ENCODE measurements at places on chromosomes 7 and 10.
A peak's percentile ranks its signal among the peaks of the same experiment; 100 is the strongest.

DNA sequence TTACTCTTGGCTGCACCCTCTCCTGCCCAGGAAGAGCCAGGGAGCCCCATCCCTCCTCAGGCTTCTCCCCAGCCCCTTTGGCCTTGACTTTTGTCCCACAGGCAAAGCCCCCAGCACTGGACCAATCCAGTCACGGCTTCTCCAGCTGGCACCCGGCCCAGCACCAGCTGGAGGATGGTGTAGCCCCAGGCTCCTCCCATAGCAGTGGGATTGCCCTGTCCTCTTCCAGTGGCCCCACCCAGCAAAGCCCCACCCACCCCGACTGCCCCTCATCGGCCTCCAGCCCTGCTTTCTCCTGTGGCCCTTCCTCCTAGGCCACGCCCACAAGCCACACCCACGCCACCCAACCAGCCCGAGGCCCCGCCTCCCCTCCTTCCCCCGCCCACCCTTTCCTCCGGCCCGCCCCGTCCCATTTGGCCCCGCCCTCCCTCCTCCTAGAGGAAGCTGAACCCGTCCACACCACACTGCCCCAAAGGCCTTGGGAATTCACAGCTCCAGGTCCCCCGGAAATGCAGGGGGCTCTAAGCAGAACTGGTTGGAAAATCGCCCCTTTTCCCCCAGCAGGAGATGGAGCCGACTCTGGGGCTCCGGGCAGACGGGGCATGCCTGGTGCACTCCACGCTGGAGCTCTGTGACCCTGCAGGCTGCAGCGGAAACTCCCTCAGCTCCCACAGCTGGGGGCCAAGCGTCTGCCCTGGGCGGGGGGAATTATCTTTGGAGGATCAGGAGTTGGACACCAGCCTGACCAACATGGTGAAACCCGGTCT lies 25.2 kb downstream of the GET4 start:
- DNase-seq, result peak; percentile 45

DNA sequence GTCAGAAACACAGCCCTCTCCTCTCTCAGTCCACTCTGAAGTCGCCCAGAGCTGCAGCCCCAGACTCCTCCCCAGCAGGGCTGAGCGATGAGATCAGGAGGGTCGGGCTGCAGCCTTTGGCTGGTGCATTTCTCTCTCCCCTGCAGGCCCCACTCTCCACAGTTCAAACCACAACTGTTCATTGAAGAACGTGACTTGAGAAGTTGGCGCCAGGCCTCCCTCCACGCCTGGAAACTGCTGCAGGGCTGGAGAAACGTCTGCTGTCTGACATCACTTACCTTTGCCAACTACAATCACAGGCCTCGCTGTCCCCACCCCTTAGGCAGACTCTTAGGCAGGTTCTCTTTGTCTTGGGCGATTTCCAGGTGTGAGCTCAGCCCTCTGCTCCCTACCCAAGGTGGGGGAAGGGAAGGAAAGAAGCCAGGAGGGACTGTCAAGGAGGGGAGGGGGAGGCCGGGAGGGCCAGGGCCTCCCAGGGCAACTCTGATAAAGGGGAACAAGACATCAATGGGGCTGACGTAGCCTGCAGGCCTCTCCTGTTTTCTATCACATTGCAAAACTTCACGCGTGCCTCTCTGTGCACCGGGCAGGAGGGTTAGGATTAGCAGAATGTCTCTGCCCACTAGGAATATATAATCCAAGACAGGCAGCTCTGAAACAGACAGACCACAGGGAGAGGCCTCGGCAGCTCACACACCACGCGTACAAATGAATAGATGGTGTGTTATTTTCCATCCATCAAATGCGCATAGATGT lies 32.7 kb downstream of the CALML5 start:
- no peak for DNase-seq

GRCh38 chr7:127378537-127378936 lies 14.0 kb downstream of the ZNF800 start:
- no peak for DNase-seq

DNA sequence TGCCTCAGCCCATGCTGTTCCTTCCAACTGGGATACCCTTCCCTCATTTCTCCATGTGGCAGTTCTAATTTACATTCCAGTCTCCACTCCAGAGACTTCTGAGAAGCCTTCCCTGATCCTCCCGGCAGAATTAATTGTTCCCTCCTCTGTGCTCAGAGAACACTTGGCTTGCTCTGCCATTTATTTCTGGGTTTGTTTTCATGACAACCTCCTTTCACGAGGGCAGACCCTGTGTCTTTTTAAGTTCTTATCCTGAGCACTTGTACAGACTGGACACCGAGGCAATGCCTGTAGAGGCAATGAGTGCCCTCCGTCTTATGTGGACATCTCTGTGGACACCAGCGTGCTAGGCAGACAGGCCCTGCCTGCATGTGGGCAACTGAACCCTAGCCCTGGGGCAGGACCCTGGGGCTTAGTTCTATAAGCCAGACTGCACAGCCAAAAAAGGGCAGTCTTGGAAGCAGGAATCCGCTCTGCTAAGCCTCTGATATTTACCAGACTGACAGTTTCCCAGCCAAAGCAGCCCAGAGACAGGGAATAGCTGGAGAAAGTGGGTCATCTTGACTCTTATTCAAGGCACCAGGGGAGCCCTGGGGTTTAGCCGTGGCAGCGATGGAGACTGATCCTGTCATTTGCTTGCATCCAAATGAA lies 474.0 kb downstream of the RPS24 start:
- no peak for DNase-seq

DNA sequence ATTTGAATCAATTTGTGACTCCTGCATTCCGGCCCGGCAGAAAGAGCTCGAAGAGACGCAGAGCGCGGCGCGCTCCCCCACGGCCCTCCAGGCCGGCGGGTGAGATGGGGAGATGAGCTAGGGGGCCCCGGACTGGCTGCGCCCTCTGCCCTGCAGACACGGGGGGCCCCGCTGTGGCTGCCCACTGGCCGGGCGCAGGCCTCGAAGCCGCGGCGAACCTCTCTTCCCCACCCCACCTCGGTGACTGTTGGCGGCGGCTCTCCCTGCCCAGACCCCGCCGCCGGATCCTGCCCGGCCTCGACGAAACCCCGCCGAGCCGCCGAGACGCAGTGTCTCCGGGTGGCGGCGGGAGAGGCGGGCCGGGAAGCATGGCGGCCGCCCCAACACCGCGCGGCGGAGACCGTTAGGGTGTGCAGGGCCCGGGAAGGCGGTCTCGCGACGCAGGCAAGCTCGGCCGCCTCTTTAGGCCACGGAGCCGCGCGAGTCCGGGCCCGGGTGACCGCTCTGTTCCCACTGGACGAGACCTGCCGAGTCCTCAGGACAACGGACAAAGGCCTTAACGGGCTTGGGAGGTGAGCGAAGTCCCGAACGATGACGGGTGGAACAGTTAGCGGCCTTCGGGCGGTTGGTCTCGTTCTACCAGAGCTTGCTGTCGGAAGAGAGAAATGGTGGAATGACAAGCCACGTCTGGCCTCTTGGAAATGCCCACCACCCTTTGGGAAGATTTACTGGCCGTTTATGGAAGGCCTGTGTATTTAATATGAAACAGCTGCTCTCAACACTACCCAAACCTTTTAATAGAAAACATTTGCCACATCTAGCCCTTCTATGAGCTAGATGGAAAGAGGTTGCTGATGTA lies 24.3 kb downstream of the NUP42 start:
- no peak for DNase-seq

DNA sequence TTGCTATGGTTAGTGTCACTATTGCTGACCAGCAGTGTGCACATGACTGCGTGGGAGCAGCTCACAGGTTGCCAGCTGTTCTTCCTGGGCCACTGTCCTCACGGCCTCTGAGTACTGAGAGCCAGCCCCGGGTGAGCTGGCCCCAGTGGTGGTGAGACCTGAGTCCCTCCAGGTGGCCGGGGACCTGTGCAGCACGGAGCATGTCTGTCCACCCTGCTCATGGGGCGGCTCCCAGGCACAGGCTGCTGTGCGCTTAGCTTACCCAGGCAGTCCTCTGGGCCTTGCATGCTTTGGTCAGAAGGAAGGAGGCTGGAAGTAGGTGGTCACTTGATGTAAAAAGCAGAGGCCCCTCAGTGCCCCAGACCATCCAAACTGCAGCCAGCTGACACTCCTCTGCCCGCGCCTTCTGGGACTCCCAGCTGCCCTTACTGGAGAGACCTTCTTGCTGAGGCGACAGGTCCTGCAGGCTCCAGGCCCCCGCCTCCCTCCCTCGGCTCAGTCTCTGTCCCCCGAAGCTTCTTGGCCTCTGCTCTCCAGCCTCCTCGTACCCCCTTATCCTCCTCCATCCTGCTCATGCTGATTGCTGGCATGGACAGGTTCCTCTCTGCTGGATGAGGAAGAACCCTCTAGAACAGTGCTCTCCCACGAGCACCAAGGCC lies 30.9 kb upstream of the DPYSL4 start:
- no peak for DNase-seq

- DNase-seq, result no peak
These were observed at the start of gene TRIM8 for GRCh38 chr10:102644066-102644645. TSS of gene TRIM8 (plus strand) at chr10:102644479. CDS start at chr10:102644618, 139 bp downstream.

DNA sequence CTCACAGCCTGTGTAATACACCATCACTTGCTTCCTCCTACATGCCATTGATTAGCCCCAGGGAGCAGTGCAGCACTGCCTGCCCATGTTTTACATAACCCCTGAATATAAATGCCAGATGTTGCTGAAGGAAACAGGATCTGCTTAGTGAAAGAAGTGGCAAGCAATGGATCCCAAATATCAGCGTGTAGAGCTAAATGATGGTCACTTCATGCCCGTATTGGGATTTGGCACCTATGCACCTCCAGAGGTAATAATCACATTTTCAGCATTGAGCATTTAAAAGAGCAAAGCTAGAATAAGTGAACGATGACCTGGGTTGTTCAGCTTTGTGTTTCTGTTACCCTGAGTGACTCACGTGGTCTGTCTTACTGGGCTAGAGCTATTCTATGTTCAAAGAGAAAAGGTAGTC lies at the start of gene AKR1C4:
Gene AKR1C4 (plus strand): TSS at position 136 of the 412 bp plus-strand sequence. CDS start 31 bp downstream, at position 167.
- DNase-seq, result no peak

DNA sequence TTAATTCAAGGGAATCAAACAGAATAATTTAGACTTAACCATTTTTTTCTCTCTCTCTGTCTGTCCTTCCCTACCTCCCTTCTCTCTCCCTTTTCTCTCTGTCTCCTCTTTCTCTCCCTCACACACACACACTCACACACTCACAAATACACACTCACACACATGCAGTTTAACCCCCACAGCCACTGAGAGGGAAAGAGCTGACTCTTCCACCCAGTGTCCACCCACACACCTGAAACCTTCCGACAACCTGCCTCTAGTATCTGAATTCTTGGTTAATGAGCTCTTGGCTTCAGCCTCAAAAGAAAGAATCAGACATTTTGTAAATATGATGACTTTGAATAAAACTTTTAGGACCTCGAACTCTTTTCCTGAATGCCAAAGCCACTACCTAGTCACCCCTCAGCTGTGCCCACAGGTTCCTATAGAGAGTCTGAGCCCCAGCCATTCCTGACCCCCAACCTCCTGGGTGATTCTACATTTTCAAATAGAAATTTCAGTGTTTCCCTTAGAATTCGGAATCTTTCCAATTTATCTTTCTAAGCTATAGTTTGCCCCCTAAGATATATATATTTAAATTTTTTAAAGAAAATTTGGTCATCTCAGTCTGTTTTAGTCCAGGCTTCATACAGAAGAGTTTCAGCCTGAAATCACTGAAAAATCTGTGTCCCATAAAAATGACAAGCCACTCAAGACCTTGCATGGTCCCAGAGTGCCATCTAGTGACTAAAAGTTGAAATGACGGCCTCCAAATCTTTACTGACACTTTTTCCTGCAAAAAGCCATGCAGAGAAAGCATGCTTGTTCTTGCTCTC lies 202.8 kb downstream of the IPMK start:
- DNase-seq, result no peak
